Cardiac septum (tissue), 1 donor: ENCODE measurements at places on chromosomes 3 and 15. TPM values are rescaled to one million over a fixed set of nuclear protein-coding genes. Genes with fewer than 3 reads are reported as not detected.

ROBO2 gene
- total RNA-seq = 0.11 TPM

GRCh38 chr3:14766428-14767244, 52.1 kb upstream of the FGD5 start:
- no peak for DNase-seq

DNA sequence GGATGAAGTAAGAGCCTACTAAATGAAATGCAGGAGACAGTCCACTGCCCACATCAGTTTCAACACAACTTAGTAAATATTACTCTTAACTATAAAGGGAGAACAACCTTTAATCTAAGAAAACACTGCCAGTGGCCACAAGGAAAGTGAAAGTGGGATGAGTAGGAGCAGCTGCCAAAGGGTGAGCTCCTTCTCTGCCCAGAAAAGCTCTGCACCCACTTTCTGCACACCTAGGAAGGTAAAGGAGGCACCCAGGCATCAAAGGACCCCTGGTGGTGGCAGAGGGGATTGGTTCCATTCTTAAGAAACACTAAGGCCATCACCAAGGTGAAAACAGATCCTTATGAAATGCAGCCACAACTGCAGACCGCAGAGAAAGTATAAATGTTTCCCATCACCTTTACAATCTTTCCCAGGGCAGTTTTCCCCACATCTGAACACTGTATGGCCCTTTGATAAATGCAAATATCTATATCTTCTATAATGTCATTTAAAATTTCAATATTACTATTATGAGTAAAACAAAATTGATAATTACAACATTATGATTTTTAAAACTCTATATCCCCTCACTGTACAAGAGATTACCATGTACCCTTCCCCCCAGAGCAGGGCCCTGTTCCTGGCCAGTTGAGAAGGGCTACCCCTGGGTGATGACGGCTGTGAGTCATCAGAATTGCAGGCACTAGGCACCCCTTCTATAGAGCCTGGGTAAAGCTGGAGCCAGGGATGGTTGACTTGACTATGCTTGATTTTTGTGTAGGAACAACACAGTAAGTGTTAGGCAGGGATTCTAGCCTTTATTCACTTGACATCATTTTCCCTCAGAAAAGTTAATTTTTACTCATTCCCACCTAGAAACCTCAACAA, 92.0 kb downstream of the SNRK start:
- DNase-seq = no peak

A4GNT gene
- not detected for total RNA-seq

ANKRD63 gene
- total RNA-seq = not detected

FANCD2OS gene
- not detected for total RNA-seq

DNA sequence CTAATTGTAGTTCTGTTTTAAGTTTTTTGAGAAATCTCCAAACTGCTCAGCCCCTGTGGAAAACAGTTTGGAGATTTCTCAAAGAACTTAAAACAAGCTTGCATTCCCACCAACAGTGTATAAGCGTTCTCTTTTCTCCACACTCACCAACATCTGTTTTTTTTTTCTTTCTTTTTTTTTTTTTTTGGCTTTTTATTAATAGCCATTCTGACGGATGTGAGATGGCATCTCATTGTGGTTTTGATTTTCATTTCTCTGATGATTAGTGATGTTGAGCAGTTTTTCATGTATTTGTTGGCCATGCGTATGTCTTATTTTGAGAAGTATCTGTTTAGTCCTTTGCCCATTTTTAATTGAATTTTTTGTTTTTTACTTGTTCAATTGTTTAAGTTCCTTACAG, 73.1 kb upstream of the COL8A1 start:
- no peak for DNase-seq
